ENCODE measurements at places on chromosomes 2 and 18. TPM values are rescaled to one million over a fixed set of nuclear protein-coding genes. Genes with fewer than 3 reads are reported as not detected.

SERPINB3 gene
- not detected for total RNA-seq

POMC gene
- 4.7 TPM for total RNA-seq

ERICH2 gene
- not detected for total RNA-seq

LIPG gene
- 0.76 TPM for total RNA-seq

CENPA gene
- total RNA-seq, result 0.76 TPM

GRCh38 chr2:71670430-71670795 is 217.1 kb downstream of the DYSF start:
- no peak for DNase-seq

- no peak for DNase-seq
These were observed 6.6 kb downstream of the GAREM2 start for GRCh38 chr2:26179446-26179913.

GRCh38 chr2:182980115-182980514 is 58.1 kb downstream of the NCKAP1 start:
- no peak for DNase-seq

DNA sequence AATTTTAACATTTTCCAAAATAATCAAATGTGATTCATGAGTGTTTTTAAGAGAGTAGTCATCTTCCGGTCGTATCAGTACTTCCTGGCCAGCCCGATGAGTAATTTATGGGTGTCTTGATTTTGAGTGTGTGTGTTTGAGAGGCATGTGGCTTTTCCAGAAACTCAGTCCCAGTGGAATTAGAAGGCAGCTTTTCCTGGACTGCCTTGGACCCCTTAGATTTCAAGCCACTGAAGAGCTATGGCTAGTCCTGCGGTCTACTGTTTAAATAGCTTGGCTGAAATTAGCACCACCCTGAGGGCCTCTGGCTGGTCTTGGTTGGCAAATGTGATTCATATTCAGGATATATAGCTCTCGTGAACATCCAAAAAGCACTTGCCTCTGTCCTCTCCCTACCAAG is 59.4 kb downstream of the HK2 start:
- DNase-seq, result no peak

DNA sequence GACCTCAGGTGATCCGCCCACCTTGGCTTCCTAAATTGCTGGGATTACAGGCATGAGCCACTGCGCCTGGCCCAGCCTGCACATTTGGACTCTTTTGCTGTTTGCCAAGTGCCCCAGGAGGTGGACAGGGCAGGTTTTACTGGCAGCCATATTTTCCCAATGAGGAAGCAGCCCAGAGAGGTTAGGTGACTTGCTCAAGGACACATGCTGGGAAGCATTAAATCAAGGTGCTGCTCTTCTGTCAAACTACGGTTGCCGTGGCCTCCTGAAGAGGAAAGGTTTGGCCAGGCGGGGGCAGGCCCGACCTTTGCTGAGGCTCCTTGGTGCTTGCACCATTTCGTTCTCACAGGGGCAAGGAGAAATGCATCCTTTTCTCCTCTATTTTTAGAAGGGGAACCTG is 44.0 kb downstream of the DNMT3A start:
- DNase-seq, result no peak

GRCh38 chr2:79670198-79670597 is 157.3 kb downstream of the CTNNA2 start:
- DNase-seq, result no peak

DNA sequence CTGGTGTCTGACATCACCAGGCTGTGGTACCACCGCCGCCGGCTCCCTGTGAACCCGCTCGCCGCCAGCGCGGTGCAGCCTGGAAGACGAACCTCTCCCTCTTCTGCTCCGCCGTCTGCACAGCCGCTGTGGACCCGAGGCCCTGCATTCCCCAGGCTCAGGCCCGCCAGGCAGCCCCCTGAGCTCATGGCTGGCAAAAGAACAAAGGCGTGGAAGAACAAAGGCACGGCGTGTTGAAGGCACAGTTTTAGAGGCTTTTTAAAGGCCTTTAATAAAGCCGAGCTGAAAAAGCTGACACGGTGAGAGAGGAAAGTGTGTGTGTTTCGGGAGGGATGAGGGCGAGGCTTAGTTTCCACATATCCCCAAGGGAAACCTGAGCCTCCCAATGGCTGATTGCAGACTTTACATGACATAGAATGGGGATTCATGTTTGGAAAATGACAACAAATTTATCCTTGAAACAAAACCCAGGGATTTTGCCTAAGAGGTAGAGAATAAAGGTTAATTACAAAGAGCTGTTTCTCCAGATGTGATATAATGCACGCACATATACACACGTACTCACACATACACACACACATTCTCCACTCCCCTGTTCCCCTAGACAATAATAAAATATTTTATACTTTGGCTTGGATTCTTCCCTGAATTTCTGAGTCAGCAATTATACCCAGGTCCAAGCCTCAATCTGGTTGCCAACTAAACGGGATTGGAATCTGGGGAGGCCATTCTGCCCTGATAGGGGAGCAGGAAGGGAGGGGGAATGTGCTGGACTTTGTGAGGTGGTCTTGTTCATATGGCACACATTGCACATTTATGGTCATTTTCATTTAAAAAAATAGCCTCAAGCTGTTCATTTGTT is 39.7 kb downstream of the RFX8 start:
- DNase-seq, result no peak

DNA sequence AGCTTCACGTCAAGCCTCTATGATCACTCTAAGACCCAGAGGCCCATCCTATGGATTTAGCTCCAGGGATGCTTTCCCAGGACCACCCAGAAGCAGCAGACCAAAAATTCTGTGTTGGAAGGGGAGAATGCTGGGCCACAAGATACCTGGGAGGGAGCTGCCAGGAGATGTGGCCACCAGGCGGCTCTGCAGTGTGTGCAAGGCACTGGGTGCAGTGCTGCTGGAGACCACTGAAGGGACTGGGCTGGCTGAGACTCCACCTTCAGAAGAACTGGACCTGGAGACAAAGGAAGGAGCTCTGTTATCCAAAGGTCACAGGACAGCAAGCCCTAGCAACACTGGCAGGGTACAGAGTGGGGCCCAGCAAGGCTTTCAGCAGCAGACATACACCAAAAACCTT is 34.0 kb downstream of the KANSL3 start:
- no peak for DNase-seq

DNA sequence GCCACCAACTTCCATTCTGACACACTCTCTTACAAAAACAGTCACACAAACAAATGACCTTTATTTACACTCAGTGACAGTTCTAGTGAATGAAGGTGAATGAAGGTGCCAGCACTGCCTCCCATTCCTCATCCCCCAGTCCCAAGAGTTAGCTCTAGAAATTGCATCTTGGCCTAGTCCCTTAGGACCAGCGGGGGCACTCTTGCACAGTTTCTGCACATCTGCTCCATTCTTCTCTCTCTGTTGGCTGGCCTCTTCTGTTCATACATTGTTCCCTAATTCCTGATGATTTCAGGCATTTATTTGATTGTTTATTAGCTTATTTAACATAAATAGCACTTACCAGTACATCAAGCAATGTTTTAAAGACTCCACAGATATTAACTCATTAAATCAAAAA is 30.9 kb downstream of the GAREM1 start:
- no peak for DNase-seq

Measured in T-cell (primary cell).